ENCODE measurements at places on chromosomes 5 and 9.

DNA sequence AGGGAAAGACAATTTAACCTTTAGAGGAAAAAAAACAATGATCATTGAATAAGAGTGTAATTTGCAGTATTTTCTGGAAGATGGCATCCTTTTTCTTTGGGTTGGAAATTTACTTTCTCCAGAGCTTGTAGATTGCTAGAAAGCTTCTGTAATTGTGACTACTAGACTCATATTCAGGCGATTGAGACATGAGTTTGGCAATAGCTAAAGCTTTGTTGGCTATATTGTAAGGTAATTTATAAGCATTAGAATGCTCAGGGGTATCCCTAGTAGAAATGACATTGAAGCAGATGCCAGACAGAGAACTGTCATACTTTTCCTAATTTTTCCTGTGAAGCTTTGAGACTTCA, 115.3 kb downstream of the UNC13B start:
- no peak for DNase-seq

DNA sequence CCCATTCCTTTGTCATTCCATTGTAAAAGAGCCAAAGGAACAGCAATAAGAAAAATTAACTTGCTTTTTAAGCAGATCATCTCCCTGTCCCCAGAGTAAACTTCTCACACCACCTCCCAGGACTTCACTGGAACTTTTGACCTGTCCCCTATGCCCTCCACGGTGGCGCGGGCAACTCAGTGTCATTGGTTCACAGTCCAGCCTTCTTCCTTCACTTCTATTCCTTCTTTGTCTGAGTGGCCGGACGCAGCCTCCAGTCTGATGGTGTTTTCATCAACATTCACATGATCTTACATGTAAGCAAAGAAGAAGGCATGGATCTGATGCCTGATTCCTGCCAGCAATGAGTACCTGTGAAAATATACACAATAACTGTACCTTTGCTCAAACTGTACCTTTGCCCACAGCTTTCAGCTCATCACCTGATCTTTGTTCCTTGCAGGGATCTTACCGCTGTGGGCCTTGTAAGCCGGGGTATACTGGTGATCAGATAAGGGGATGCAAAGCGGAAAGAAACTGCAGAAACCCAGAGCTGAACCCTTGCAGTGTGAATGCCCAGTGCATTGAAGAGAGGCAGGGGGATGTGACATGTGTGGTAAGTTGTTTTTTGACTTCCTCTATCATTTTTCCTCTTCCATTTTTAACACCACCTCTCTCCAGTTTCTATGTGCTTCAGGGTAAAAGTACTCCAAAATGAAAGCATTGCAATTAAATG, 32.5 kb downstream of the THBS4 start:
- DNase-seq, result no peak

- DNase-seq, result peak; percentile 7
These were observed 407.4 kb downstream of the BRINP1 start for GRCh38 chr9:118961857-118962256.

GRCh38 chr5:176438959-176439757, 9.0 kb upstream of the FAF2 start:
- DNase-seq, result no peak

- peak; percentile 43 for DNase-seq
These were observed 154.2 kb upstream of the ZNF366 start for GRCh38 chr5:72661405-72661804.

- no peak for DNase-seq
These were observed 136.0 kb downstream of the MVB12B start for GRCh38 chr9:126462617-126463016.

GRCh38 chr5:36606428-36607113, at the start of gene SLC1A3:
SLC1A3 (plus strand) TSS chr5:36606606; CDS start chr5:36608424, 1,818 bp downstream.
- DNase-seq, result peak; percentile 90

- DNase-seq, result no peak
These were observed 119.4 kb upstream of the IQGAP2 start for GRCh38 chr5:76283670-76284069.

DNA sequence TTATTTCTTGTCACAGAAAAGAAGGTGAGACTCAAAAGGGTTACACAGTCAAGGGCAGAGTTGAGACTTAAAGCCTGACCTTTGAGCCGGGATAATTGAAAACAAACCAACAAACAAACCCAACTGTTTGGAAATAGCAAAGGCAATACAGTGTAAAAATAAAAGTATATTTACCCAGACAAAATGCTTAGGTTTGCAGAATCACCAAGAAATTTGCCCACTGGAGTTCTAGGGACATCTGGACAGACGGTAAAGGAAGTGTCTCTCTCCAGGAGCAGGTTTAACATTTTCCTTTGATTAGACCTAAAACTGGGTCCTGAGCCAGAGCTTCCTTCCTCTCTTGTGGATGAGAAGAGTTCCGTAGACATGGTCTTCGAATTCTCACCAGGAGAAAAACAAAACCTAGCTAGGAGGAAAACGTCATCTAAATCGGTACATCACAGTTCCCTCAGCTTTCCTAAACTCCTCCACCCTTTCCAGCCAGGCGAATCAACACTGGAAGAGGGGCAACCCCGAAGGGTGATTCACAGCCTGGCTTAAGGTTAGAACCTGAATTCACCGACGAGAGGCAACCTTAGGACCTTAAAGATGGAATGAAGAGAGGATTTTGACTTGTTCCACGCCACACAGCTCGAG, 673 bp downstream of the CDC25C start:
- no peak for DNase-seq

DNA sequence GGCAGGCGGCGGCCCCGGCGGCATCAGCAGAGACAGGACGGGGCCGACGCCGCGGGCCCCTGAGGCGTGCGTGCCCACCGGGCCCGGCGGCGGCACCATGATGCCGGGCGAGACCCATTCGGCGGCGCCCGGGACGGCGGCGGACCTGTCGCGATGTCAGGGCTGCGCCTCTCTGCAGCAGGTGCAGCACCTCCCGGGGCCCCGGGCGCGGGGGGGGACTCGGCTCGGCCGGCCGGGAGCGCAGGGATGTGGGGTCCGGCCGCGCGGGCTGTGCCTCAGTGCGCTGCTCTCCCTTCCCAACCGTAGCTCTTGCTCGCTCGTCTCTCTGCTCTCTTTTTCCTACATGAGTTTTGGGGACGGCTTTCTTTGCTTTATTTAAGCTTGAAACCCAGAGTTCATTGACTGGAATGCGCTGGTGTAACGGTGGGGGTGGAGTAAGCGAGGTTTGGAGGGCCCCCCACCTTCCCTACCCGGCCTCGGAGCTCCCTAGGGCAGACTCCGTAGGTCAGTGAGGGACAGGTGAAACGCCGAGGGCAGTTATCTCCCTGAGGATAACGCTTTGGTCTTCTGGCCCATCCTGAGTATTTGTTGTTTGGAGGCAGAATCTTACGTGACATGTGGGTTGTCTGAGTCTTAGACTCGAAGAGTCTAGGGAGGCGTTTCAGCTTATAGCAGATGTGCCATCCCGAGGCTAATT, 490 bp downstream of the ICE1 start:
- DNase-seq, result no peak

GRCh38 chr9:81632599-81632998, 56.7 kb downstream of the TLE1 start:
- no peak for DNase-seq

- DNase-seq, result peak; percentile 93
These were observed 210.1 kb upstream of the TRIM32 start for GRCh38 chr9:116476935-116477381.

DNA sequence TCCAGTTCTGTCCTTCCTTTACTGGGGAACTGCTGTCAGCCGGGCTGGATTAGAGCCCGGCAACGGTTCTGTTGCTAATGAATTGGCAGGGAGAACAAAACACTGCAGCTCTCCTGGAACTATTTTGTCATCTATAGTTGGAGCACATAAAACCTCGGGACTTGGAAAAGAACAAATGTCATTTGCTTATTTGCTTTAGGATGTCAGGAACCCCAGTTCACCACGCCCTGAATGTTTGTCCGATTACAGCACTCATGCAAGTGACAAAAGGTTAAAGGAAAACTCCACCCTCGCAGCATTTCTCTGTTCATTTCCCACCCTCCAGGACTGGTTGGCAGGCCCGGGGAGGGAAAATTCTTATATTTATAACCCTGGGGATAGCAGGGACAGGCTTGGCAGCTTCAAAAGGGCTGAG, 66.4 kb upstream of the PLPP1 start:
- peak; percentile 99 for DNase-seq

- DNase-seq, result peak; percentile 87
These were observed 97.1 kb downstream of the UNC13B start for GRCh38 chr9:35258660-35259474.

GRCh38 chr5:18653216-18653752, 1019.0 kb downstream of the TAF11L14 start:
- no peak for DNase-seq

DNA sequence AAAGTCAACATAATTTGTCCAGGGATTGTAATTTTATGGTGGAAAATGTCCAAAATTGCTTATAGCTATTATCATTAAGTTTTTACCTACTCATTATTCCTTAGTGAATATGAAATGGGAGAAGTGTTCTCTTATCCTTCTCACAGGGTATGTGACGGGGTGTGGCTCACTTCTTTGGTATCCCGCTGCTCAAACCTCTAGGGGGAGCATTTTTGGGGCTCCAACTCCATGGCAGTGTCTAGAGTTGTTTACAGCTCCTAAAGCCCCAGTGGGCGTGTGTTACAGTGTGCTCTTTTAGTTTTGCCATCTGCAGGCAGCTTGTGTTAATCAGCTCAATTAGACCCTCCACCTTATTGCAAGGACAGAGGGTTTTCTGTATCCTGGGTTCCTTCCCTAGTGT, 89.4 kb downstream of the CDKN2A start:
- DNase-seq, result no peak

DNA sequence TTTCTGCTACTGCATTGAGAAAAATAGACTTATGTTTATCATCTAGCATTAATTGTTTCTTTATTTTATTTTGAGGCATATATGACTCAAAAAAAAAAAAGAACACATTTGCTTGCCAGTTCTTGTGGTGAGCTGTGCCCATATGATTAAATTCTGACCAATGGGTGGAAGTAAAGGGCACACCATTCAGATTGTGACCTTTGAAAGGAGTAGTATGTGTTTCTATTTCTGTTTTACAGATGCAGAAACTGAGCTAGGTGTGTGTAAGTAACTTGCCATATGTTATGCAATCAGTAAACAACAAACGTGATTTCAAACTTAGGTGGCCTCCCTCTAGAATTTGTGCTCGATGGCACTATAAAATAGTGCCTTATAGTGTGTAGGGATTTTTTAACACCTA, 368.1 kb upstream of the EDIL3 start:
- DNase-seq, result no peak

DNA sequence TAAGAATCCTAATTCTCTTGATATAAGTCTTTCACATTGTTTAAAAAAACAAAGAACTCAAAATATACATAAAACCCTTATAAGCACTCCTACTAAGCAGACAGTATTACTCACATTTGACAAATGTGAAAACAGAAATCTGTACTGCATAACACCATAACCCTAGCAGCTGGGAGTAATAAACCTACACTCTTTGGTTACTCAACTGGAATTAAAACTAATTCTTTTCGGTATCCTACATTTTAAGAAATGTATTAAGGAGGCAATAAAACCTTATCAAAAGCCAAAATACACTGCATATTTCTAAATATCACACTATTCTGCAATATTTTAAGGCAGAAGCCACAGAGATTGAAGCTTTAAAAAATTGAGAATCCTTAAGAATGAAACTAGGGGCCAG, 6.8 kb downstream of the AUH start:
- DNase-seq, result no peak
